Right cardiac atrium (tissue), 5 donors: ENCODE measurements at places on chromosomes 3 and 15. TPM values are rescaled to one million over a fixed set of nuclear protein-coding genes. Genes with fewer than 3 reads are reported as not detected.

- DNase-seq, result no peak
These were observed 70.4 kb upstream of the C15orf39 start for GRCh38 chr15:75131269-75131643.

GRCh38 chr3:135927155-135927554 lies 38.4 kb upstream of the PPP2R3A start:
- no peak for DNase-seq

- no peak for DNase-seq
These were observed 32.0 kb downstream of the LSAMP start for GRCh38 chr3:116413319-116413718.

GRCh38 chr15:86165265-86166211 lies 85.9 kb downstream of the AGBL1 start:
- no peak for DNase-seq

GRCh38 chr15:97688177-97688576 lies 272.3 kb upstream of the ARRDC4 start:
- DNase-seq, result no peak

GRCh38 chr3:140067487-140067886 lies 132.5 kb downstream of the CLSTN2 start:
- no peak for DNase-seq

GRCh38 chr3:9135526-9135925 lies 113.9 kb downstream of the SRGAP3 start:
- no peak for DNase-seq

DNA sequence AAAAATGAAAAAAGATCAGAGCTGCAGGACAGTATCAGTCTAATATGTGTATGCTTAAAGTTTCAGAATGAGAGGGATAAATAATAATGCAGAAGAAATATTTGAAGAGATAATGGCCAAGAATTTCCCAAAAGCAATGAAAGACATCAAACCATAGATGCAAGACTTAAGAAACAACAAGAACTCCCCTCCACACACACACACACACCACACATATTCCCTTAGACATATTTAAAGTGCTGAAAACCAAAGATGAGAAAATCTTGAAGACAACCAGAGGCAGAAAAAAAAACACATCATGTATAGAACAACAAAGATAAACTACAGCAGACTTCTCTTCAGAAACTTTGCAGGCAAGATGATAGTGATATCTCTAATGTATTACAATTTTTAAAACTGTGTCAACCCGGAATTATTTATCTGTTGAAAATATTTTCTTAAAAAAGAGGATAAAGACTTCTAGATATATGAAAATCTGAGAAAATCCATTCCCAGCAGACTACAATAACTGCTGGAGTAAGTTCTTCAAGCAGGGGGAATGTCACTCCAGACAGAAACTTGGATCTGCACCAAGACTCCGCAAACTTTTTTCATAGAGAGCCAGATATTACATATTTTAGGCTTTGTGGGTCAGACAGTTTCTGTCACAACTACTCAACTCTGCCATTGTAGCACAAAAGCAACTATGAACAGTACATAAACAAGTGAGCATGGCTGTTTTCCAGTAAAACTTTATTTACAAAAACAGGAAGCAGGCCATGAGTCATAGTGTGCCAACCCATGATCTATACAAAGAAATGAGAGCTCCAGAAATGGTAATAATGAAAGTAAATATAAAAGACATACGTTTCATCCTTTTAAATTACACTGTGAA lies 223.4 kb upstream of the CGNL1 start:
- no peak for DNase-seq

Gene CACNA2D3
- 40.7 TPM for total RNA-seq

Gene HDC
- 0.56 TPM for total RNA-seq

Gene SCAANT1
- not detected for total RNA-seq

Gene UROC1
- total RNA-seq, result not detected

Gene CLDN16
- not detected for total RNA-seq

Gene PLOD2
- total RNA-seq, result 30.7 TPM

Gene TJP1
- total RNA-seq, result 120 TPM
